ENCODE measurements at places on chromosomes 3 and 15.

DNA sequence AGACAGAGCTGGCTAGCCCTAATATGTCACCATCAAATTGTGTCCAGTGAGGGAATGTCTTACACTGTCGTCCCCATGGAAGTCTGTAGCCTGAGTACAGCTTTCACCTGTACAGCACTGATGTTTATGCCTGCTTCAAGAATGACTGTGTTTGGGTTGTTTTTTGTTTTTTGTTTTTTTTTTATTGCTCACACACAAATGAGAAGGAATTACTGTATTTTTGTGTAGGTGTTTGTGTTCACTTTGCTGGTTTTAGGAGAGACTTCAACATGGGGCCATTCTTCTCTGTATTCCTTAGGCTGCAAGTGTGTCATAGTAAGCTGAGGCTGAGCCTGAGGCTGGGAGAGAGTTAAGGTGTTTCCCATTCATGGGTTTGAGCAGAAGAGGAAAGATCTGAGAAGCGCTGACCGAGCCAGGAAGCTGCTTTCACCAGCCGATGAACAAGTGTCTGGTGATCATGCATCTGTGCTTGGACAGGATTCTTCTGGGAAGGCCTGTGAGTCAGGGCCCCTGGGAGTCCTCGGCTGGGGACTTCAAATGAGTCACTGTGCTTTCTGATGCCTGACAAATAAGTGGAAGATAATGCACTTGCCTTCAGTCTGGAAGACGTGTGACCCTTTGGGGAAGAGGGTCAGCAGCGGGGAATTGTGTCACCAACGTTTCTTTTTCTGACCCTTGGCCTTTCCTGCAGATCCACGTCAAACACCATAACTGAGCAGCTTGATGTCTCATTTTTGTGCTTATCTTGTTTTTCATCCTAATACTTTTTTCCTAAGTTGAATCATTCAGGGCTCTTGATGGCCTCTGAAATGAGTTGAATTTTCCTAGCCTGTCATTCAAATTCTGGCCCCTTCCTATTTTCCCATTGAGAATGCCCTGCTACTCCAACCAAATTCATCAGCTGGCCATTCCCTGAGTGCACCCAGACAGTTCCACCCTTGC, 36.7 kb upstream of the ZBTB38 start:
- DNase-seq = peak; percentile 89

GRCh38 chr3:46737329-46737731, 19.7 kb upstream of the PRSS50 start:
- DNase-seq = no peak

DNA sequence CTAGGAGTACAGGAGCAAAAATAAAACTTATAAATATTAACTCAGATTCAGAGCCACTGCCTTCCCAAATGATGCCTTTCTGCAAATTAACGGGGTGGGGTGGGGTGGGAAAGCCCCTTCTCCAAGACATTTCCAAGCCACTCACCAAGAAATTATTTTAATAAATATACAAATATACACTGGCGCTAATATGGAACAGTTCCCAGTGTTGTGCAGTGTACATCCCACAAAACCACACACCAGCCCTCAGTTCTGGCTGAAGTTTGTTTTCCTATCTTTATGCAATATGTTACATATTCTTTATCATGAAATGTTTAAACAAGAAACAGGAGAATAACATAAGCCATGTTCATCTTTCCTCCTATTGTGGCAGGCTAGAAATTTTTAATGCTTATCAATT, 53.0 kb upstream of the GYG1 start:
- DNase-seq = no peak

GRCh38 chr3:194322678-194323211, 28.4 kb downstream of the CPN2 start:
- peak; percentile 68 for DNase-seq

DNA sequence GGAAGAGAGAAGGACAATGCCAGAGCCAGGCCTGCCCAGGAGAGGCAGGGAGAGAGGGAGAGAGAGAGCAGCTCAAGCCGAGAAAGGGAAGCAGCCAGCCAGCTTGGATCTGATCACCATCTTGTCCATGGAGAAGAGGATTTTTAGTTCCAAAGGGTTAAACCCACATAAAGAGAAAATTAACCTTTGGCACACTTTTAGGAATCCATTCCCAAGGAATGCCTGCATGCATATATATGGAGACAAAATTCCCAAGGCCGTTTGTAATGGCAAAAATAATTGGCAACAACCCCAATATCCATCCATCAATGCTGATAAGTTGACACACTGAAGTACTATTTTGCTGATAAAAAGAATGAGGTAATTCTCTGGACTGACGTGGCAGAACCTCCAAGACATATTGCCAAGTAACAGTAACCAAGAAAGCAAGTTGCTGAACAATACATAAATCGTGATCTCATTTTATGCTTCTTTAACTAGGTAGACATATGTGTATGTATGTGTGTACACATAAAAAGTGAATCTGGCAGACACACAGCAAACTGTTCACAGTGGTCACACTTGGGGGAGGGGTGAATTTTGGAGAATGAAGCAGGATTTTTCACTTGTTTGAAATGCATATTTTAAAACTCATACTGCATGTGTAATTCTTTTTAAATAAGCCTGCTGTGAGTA, 7.5 kb upstream of the STRA6 start:
- no peak for DNase-seq

DNA sequence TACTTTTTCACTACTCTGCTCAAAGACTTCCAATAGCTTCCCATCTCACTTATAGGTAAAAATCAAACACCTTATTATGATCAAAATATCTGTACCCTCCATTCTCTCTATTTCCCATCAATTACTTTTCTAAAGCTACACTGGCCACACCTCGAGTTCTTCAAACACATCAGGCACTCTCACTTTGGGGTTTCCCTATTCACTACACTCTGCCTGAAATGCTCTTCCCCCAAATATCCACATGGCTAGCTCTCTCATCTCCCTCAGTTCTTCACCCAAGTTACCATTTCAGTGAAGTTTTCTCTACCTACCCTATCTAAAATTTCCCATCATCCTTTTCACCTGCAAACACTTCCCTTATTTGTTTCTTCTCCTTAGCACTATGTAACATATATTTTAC, 14.8 kb downstream of the UBE3A start:
- DNase-seq = no peak

DNA sequence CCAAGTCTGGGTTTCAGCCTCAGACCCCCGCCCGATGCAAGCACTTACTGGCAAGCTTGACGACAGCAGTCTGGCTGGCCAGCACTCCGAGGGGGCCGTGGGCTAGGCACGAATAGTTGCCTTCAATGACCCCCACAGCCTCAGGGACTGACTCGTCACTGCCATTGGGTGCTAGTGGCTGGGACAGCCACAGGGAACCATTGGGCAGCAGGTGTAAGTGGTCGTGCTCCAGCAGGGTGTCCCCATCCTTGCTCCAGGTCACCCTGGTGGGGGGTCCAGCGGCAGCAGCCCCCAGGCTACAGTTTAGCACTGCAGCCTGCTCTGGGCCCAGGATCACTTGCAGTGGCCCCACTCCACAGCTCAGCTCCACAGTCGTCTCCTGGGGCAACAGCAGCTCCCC, 11.8 kb downstream of the IGDCC4 start:
- no peak for DNase-seq

- peak; percentile 97 for DNase-seq
These were observed at the start of gene APEH for GRCh38 chr3:49673715-49674496. Gene APEH, plus strand, starts transcription at chr3:49674351. Its CDS starts 51 bp downstream, at chr3:49674402.

DNA sequence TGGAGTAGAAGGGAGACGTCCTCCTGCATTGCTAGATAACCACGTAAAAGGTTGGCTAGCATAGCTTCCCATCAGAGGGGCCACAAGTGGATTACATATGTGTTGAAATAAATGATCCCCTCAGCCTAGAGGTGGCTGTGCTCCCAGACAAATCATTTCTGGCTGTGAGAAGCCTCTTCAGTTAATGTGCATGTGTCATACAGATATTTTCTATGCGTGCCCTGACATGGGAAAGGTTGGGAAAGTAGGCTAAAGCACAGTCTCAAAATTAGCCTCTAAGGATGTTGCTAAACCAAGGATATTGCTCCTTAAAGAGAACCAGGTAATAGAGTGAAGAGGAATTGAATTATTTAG, 17.8 kb downstream of the USP3 start:
- DNase-seq = no peak

GRCh38 chr15:97817276-97817890, 143.1 kb upstream of the ARRDC4 start:
- no peak for DNase-seq

GRCh38 chr15:69665641-69666111, 213.1 kb downstream of the RPLP1 start:
- no peak for DNase-seq

- DNase-seq = no peak
These were observed 506 bp upstream of the ATP1B3 start for GRCh38 chr3:141875893-141876380.

DNA sequence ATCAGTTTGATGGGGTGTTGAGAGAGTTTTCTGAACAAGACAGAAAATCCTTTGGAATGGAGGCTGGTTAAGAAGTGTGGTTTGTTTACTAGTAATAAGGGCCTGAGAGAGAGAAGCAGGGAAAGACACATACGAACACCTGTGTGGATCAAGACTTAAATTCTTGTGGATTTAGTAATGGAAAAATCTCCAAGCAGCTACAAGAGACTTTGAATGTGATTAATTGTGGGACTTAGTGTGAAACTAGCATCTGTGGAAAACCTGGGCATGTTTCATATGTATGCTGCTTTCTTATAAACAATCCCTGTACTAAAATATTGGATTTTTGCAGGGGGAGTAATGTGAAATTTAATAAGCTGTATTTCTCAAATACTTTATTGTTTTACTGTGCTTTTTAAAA, 399.1 kb downstream of the SI start:
- DNase-seq = no peak

- DNase-seq = no peak
These were observed 290.4 kb upstream of the STT3B start for GRCh38 chr3:31242026-31242960.

GRCh38 chr3:104438706-104439105, 928.0 kb upstream of the ALCAM start:
- no peak for DNase-seq

DNA sequence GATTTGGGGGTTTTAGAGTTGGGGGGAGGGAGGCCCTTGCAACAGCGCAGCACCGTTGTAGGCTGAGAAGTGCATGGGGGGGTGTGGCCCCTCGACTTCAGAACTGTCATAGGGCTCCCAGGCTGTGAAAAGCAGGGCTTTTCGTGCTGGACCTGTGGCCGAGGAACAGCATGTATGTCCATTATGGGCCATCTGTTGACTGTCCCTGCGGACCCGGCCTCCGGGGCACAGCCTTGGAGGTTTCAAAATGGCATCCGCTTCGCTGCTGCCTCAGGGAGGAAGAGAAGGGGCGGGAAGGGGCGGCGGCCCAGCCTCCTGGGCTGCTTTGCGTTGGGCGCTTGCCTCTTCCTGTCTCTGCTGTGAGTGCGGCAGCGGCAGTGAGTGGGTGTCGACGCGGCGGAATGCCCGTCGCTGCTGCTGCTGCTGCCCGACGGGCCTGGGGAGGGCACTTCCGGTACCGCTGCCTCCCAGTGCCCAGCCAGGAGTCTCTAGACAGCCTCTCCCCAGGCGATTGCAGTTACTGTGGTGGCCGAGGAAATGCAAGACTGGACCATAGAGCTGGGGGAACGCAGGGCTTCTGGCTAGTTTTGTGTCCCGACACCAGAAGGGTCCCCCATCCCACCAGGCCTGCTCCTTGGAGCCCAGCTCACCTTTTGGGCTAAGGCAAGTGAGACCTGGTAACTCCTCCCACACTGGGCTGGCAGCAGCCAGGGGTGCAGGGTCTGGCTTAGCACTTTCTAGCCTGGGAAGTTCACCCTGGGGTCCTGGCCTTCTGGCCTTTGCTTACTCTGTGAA, 1.9 kb downstream of the GNAI2 start:
- DNase-seq = peak; percentile 56

DNA sequence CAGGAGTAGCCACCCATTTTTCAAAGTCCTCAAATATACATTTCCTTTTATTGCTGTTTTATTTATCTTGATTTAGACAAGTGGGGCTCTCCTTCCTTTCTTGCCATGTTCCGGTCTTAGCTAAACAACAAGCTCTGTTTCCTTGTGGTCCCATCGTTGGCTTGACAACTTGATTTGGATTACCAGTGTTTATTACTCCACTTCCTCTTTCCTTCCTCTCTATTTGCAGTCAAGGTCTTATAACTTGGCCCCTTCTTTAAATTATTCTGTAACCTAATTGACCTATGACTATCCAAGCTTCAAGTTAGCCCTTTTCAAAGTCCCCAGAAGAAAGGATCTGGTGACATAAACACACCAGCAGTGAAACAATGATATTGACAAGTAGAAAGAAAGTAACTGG, 130.6 kb upstream of the STT3B start:
- no peak for DNase-seq

DNA sequence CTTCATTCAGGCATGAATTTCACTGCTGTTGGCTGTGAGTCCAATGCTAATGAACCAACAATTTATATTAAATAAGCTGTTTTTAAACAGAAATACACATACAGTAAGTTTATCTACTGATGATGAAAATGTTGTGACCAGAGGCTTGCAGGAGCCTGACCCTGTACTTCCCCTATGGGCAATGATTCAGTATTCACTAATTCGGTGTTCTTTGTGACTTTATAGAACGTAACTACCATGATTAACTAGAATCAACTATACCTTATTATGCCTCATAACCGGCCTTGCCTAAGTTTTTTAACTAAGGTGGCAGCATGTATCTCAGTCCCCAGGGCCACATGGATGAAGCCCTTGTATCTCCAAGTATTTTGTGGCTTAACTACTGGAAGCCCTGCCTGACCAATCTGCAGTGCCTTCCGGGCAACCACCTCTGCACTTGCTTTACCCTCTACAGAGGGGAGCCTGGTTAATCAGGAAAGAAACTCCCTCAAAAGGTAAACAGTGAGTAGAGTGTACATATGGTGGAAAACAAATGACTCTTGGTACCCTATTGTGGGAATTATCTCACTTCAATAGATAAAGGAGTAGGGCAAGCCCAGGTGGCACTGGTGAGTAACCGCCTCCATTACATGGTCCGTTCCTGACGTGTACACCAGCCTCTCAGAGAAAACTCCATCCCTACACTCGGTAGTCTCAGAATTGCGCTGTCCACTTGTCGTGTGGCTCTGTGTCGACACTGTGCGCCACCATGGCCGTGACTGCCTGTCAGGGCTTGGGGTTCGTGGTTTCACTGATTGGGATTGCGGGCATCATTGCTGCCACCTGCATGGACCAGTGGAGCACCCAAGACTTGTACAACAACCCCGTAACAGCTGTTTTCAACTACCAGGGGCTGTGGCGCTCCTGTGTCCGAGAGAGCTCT, 11.6 kb upstream of the CLDN18 start:
- DNase-seq = no peak

GRCh38 chr15:25770031-25770430, 93.1 kb downstream of the ATP10A start:
- no peak for DNase-seq

DNA sequence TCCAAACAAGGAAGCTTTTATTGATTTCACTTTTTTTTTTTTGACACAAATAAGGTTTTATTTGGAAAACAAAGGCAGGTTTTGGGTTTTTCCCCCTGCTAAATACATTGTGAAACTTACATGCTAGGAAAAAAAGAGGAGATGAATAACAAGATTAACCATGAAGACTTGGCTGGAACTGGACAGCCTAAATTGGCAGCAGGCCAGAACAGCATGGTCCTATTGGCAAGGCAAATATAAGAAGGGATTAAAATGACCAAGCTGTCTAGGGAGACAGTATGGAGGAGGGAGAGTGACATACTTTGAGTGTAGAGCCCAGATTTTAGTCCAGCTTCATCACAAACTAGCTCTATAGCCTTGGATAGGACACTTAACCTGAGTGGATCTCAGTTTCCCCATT, 63.9 kb upstream of the BBX start:
- no peak for DNase-seq

Data from HS-27A (cell line).